ENCODE measurements at places on chromosomes 16 and 17.

DNA sequence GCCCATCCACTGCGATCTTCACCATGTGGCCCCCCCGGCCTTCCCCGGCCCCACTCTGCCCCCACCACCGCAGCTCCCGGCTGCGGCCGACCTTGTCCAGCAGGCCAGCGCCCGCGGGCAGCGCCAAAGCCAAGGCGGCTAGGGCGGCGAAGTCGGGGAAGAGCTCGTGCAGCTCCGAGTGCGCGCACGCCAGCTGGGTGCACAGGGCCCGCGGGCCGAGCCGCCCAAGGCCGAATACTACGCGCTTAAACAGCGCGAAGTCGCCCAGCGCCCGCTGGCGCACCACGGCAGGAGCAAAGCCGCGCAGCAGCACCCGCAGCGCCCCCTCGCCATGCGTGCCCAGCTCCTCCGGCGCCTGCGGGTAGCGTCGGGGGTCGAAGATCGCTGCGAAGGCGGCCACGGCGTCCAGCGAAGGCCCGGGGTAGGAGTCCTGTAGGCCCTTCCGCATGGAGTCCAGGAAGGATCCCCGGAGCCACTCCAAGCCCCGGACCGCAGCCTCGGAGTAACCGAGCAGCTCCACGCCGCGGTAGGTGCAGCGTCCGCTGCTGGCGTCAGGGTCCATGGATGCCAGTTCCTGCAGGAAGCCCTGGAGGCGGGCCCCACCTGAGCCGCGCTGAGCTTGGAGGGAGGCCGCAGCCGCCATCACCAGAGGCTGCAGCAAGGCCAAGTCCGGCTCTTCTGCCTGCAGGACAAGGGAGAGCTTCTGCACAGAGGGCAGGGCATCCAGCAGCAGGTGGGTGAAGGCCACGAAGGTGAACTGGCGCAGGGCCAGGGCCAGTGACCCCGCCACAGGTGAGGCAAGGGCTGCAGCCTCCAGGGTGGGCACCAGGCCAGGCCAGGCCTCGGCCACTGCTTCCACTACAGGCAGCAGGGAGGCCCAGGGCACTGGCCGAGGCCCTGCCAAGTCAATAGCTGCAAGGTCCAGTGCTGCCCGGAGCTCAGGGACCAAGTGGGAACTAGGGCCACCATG lies 10.3 kb downstream of the C17orf113 start:
- DNase-seq, result no peak

DNA sequence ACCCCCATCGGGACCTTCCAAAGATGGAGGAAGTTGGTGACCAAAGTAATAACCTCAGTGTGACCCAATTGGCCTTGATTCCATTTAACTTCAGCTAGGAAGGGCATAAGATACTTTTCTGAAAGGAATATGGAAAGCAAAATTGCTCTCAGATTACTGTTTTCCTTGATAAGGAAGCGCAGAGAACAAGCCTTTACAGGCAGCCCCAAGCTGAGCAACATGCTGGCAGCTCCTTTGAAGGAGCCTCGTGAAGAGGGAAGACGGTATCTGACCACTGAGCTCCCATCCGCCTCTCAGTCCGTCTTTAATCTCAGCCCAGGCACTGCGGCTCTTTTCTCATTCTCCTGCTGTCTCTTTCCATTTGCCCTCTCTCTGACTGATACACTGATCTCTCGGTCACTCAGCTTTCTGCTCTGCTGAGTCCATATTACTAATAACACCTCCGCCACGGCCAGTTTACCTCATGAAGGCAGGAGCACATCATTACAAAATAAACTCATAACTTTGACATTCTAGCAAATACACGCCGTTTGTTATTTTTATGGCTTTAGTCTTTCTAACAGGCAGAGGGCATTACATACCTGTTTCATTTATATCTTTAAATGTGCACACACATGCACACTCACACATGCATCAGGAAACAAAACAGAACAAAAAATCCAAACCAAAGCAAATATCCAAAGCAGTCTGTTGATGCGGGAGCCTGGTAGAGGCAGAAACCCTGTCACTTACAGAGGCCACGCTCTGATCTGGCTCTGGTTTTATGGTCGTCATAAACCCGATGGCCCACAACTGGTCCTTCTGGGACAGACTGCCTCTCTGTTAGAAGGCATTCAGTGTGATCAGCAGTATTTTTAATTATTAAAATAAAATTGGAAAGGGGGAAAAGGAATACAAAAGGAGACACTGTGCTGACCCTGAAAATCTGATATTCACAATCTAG lies 183.2 kb downstream of the AATF start:
- no peak for DNase-seq

- DNase-seq, result no peak
Measured at GRCh38 chr17:36004594-36005108, 3.3 kb upstream of the CCL15 start.

DNA sequence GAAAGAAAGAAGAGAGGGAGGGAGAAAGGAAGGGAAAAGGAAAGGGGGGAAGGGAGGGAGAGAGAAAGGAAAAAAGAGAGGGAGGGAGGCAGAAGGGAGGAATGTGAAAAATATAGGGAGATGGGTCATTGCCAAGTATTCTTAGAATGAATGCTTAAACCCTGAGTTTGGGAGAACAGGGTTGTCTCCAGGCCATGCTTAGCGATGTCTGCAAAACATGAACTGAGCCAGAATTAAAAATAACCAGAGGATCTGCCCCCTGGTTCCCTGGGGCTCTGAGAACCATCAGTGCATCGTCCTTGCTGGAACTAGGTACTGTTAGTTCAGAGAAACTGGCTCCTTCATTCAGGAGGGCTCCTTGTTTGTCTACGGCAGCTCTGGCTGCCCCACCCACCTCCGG lies 170.4 kb downstream of the IRX5 start:
- no peak for DNase-seq

DNA sequence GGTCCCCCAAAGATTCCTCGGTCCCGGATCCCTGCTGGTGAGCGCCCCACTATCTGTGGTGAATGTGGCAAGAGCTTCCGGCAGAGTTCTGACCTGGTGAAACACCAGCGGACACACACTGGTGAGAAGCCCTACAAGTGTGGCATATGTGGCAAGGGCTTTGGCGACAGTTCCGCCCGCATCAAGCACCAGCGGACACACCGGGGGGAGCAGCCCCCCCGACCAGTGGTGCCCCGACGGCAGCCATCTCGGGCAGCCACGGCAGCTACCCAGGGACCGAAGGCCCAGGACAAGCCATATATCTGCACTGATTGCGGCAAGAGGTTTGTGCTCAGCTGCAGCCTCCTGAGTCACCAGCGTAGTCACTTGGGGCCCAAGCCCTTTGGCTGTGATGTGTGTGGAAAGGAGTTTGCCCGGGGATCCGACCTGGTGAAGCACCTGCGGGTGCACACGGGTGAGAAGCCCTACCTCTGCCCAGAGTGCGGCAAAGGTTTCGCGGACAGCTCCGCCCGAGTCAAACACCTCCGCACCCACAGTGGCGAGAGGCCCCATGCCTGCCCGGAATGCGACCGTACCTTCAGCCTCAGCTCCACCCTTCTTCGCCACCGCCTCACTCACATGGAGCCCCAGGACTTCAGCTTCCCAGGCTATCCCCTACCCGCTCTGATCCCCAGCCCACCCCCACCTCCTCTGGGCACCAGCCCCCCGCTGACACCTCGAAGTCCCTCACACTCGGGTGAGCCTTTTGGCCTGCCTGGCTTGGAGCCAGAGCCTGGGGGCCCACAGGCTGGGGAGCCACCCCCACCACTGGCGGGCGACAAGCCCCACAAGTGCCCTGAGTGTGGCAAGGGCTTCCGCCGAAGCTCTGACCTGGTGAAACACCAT lies 2.8 kb downstream of the ZNF48 start:
- DNase-seq, result no peak

Measured in GF-D8 (cell line).